Tibial artery (tissue), 4 donors: ENCODE measurements at places on chromosomes 12 and 14.

- no peak for DNase-seq
Measured at GRCh38 chr14:100283984-100284881, 22.0 kb downstream of the SLC25A29 start.

- DNase-seq: peak; percentile 75
Measured at GRCh38 chr14:105351920-105352851, 37.6 kb downstream of the PACS2 start.

DNA sequence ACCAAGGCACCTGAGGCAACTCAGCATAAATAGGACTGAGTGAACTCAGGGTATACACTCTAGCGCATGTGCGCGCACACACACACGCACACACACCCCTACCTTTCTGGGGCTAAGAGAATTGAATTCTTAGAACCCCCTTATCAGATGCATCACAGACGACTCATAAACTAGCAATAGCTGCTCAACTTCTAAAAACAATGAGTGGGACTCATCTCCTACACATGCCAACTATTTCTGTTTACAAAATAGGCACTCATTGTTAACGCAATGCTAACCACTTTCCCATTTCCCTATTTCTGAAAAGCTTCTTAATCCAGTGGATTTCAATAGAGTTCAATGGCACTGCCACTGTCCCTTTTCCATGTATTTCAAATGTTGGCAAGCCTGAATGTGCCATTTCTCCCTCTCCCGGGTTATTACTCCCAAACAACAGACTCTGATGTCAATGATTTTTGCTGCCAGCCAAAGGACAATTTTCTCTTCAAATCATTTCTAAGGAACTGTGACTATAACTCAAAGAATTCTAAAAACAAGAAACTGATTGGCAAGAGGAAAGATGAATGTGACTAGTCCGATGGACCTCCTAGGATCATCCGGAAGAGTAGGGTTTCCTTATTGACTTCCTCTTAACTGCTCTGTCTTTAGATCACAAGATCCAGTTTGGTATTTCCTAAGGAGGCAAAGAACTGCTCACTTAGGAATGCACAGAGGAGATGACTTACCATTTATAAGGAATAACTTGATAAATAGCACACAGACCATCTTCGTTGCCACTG lies 48.8 kb downstream of the SLC38A1 start:
- no peak for DNase-seq

DNA sequence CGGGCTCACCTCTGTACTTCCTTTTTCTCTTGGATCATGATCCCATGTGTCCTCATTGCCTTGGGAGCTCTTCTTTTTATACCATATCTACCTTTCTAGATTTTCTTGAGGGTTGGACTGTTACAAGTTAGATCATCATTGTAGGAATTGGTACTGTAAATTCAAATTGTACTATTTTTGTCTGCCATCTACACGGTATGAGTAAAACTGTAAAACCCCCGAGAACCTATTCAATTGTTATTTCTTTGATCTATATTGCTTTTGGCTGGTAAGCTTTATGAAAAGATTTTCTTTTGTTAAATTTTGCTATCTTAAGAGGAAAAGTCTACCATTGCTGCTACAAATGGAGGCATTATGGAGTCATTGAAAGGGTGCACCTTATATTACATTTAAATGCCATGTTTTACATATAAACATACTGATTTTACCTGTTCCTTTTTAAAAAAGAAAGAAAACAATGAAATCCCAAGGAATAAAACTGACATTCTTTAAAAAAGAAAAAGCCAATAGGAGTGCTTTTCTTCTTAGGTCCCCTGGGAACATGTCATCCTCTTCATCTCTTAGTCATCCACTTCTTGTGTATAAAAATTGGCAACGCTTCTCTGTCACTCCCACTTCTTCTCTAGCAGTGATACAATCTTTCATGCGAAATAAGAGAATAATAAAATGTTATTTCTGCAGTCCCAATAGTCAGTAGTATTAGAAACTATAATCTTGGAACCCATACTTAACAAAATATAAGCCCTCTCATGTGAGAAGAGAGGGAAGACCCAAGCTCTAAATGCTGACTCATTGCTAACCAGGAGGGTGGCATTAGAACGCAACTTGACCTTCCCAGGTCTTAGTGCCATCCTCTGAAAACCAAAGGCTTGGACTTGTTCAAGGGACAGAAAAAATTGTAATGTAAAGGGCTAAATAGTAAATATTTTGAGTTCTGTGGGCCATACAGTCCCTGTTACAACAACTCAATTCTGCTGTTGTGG lies 20.4 kb downstream of the RGS6 start:
- no peak for DNase-seq

DNA sequence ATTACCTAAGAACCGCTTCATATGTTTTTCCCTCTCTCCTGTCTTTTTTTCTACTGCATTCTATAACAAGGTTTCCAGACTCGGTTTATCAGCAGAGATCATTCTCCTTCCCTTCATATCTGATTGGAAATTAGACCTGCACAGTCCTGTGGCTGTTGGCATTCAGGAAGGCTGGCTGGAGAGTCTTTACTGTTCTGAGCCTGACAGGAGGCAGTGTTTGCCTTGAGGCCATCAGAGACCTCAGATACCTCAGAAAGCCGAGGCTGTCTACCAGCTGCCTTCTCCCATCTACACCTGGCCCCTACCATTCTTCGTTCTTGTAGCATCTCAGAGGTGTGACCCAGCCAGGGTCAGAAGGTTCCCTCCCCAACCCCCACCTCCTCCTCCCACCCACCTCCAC lies 182.0 kb downstream of the CAND1 start:
- DNase-seq: no peak

DNA sequence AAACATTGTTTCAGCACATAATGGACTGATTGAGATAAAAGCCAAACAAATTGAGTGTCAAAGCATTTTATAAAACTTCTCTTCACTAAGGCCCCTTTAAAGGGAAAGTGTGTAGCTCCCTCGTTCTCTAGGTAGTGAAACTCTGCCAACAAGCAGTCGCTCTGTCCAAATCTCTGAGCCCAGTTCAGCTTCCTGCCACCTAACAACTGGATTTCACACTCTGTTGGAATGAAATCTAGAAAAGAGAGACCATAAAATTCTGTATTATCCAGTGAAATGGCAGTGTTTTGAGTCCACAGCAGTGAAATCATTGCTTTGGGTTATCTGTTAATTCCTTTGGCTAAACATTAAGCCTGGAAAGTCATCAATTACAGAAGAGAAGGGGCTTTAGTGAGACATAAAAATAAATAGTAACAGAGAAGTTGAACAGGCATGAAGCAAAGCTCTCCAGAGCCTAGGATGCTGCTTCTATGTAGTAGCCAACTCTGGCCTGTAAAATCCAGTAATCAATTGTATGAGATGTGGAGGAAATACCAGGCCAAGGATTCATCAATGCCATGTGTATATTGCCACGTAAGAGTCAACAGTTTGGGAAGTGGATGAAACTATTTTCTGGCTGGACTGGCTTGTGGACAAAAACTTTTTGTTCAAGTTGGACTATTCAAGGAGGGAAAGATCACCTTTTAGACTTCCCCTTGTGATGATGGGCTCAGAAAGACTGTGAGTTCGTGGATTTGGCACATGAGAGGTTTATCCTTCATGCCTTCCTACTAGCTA lies 122.5 kb downstream of the WIF1 start:
- DNase-seq: no peak

DNA sequence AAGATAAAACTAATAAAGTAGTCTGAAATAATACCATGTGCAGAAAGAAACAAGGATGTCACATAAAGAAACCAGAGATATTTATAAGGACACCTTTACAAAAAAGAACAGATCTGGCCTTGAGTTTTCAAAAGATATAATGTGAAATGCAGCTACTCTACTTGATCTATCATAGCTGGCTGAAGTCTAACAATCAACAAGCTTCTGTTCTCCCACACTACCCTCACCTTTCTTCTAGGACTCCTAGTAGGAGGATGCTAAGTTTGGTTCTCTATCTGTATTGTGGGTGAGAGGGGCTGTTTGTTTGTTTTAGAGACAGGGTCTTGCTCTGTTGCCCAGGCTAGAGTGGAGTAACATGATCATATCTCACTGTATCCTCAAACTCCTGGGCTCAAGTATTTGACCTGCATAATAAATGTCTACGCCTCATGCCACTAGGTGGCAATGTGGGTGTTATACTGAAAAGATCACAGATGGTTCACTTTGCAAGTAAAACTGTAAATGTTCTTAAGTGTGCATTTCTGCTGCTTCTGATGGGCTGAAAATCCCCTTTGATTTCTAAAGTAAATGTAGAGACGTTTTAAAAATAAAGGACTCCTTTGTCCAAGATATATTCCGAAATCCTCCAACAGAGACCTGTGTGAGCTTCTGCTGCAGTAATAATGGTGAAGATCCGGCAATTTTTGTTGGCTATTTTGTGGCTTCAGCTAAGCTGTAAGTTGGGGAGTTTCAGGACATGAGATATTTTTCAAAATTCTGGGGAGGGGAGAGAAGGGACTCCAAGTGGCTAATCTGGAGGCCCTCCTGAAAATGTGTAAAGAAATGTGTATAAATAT lies 269.3 kb downstream of the DAD1 start:
- DNase-seq: peak; percentile 70

- no peak for DNase-seq
Measured at GRCh38 chr12:86697916-86698640, 441.9 kb upstream of the MGAT4C start.

GRCh38 chr12:81263072-81263471 lies 185.2 kb downstream of the ACSS3 start:
- DNase-seq: no peak
